ENCODE measurements at places on chromosomes 6 and 20.

GRCh38 chr20:36501367-36502006, 39.8 kb upstream of the MYL9 start:
- no peak for DNase-seq

GRCh38 chr6:24524805-24525204, 30.0 kb downstream of the ALDH5A1 start:
- DNase-seq = peak; percentile 5

GRCh38 chr6:41940759-41941279, 789 bp downstream of the CCND3 start:
- DNase-seq = peak; percentile 20

- DNase-seq = no peak
Measured at GRCh38 chr6:157326979-157327378, 3.7 kb upstream of the TMEM242 start.

- DNase-seq = no peak
Measured at GRCh38 chr6:137206577-137206976, 12.6 kb downstream of the IFNGR1 start.

DNA sequence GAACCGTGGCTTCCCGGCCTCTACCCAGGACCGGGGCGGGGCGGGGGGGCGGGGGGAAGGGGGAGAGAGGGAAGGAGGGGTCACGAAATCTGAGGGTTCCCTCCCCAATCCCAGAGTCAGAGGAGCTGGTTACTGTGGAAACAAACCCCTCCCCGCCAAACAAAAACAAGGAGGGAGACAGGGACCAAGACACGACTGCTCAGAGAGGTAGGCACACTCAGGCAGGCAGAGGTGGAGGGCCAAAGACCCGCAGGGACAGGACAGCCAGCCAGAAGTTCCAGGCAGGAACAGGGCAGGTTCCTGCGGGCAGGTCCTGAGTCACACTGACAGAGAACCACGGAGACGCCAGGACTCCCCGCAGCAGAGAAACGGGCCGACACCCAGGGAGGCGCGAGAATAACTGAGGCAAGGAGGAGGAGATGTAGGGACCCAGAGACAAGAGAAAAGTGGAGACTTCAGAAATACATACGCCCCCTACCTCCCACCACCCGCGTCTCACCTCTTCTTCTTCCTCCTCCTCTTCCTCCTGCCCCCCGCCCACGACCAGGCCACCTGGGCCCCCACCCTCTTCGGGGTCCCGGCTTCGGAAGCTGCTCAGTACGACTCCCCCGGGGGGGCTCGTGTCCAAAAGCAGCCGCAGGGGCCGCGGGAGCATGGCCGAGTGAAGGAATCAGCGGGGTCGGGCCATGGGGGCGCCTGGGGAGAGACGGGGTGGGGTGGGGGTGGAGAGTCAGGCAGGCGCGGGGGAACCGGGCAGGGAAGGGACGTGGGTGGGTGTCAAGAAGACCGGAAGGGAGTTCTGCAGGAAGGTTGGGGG, 578 bp downstream of the RGL2 start:
- DNase-seq = peak; percentile 58

- no peak for DNase-seq
Measured at GRCh38 chr6:128346569-128346968, 173.8 kb downstream of the PTPRK start.

GRCh38 chr20:31666258-31667042, 28.7 kb downstream of the COX4I2 start:
- peak; percentile 64 for DNase-seq

GRCh38 chr20:46928580-46929132, 34.0 kb downstream of the EYA2 start:
- DNase-seq = no peak

DNA sequence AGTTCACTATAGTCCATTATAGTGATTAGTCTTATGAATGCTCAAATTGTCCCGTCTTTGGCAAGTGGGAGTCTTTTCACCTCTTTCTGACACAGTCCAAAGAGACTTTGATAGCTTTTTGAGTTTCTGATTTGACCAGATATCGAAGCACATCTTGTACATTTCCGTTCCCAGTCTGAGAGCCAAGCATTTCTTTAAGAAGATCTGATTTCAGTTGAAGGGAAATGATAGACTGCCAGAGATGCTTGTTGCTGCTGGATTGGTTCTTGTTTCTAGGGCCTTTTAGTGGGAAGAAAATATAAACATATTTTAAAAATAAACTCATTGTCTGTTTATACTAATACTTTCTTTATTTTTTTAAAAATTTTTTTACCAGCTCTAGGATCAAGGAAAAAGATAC, 54.1 kb upstream of the IER3 start:
- no peak for DNase-seq

DNA sequence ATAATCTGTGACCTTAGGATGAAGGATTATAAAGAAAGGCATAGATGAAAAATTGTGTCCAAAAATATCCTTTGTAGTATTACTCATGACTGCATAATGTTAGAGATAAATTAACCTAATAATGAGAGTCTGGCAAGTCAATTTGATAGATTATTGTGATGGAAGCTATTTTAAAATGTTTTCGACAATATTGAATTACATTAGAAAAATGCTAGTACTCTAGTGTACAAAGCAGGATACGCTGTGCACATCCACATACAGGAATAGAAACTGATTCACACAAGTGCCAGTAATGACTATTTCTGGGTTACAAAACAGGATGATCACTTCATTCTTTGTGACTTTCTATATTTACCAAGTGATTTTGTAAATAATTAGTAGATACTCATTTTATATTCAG, 3.3 kb downstream of the SLC17A2 start:
- no peak for DNase-seq

GRCh38 chr6:156971153-156971885, 194.1 kb downstream of the ARID1B start:
- DNase-seq = no peak

DNA sequence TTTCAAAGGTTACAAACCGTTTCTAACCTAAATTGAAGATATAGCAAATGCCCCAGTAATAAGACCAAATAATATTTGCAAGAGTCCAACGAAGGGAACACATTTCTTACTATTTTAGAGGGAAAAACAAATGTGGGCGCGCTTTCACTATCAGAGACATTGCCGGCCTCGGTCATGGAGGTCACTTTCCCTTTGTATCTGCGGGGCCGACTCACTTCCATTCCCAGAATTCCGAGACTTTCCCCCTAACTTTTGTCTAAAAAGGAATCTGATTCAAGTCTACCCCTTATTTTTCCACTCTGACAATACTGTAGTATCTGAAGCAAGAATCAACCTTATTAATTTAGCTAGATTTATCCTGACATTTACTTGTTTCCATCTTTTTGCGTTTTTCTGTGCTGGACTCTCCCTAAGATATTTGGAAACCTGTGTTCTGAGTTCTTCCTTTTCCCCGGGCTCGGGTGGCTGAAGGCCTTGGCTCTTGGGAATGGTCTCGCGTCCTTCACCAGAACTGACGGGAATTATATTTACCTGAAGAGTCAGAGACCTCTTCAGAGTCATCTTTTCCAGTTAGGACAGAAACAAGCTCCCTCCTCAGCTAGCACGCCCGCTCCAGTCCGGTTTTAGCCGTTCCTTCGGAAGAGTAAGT, 71.8 kb upstream of the ZNF184 start:
- DNase-seq = no peak

- no peak for DNase-seq
Measured at GRCh38 chr6:133157995-133158394, 83.2 kb upstream of the EYA4 start.

DNA sequence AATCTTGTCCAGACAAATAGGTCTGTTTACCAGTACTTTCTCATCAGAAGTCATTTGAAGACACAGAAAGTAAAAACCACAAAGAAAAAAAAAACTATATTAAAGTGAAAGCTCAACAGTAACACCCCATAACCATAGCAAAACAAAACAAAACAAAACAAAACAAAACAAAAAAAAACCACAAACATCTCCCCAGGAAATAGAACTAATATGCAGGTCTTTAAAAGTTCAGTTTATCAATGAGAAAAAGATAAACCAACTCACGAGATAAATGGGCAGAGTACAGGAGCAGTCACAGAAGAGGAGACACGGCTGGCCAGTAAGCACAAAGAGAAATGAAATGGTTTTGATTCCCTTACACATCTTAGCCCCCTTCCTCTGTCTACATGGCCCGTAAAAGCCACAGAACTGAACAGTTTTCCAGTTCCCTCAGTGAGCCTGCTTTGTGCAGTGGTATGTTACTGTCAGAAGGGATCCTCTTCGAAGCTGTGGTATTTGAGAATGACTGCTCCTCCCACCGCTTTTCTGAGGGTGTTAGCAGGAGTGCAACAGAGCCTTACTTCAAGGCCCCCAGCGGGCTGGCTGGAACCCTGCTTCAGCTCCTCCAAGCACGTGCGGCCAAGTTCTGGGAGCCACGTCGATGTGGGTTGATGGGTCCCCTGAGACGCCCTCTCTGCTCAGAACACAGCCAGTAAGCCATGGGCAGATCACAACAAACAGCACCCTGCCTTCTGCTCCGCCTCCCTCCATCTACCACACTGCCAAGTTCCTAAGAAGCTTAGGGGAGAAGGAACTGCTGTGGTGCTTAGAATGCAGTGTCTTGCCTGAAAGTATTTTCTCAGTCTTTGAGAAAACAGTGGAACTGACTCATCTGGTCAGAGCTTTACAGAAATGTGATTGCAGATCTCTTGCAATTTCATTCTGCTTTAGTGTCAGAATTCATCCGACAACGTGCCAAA, 14.0 kb downstream of the UST start:
- peak; percentile 34 for DNase-seq

- DNase-seq = no peak
Measured at GRCh38 chr20:24631173-24631505, 161.7 kb downstream of the SYNDIG1 start.

Data from large intestine (tissue), 12 donors.